ENCODE measurements at places on chromosomes 12 and 14. TPM values are rescaled to one million over a fixed set of nuclear protein-coding genes. Genes with fewer than 3 reads are reported as not detected.

GRCh38 chr12:119052001-119052400 lies 70.7 kb downstream of the SRRM4 start:
- DNase-seq = no peak

GRCh38 chr12:49868449-49868848 lies 25.5 kb upstream of the BCDIN3D start:
- DNase-seq = no peak

- DNase-seq = no peak
Observed at GRCh38 chr12:123421314-123421713, 15.2 kb downstream of the RILPL2 start.

DNA sequence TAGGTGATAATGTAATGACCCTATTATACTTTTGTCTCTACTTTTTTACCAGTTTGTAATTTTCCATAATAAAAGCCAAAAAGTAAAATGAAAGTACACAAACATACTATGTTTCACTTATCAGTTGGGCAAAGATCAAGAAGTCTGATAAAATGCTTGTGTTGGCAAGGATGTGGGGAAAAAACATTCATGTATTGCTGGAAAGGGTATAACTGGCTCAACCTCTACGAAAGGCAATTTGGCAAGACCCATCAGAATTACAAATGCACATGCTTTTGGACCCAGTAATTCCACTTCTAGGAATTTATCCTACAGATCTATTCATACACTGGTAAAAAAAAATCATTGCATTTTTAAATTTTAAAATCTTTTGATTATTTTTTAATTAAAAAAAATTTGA lies 68.0 kb downstream of the SPTB start:
- no peak for DNase-seq

DNA sequence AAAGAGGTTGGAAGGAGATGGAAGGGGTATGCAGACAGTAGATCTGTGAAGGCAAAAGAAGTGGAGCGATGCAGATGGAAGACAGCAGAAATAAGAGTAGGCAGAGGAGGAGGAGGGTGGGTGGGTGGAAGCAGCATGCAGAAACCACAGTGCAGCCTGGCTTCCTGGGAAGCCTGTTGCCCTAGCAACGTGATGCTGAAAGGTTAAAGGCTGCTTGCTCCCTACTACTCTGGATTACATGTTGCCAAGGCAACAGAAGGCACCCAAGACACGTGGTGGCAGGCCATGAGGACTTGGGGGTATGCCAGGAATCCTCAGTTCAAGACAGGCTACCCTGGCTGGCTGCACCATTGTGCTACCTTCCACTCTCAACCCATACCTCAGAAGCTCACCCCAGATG lies 129.6 kb downstream of the GRIN2B start:
- DNase-seq = peak; percentile 14

The ZNF891 gene
- polyA plus RNA-seq = 0.64 TPM
